Activated effector memory CD4-positive, alpha-beta T cell treated with Interleukin-2 at 50 U/mL for 16 hours (primary cell): ENCODE measurements at places on chromosomes 12 and 14.

DNA sequence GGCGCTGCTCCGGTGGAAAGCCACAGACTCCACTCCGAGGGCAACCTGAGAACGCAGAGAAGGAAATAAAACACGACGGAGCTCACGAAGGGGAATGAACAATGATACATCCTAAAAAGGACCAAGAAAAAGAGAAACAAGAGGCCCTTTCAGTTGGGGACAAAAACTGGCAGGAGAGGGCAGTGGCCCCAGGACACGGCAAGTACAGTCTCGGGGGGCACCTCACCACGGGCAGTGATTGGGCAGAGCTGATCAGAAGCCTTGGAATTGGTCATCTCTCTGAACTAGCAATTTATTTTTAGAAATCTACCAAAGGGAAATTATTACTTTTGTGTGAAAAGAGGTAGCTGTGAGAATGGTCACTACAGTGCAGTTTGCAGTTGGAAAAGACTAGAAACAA is 27.9 kb downstream of the CCDC92 start:
- DNase-seq: no peak

- DNase-seq: no peak
Measured at GRCh38 chr14:49986343-49987014, 93.6 kb downstream of the ARF6 start.

- no peak for DNase-seq
Measured at GRCh38 chr14:75185251-75186040, 9.0 kb upstream of the TMED10 start.

DNA sequence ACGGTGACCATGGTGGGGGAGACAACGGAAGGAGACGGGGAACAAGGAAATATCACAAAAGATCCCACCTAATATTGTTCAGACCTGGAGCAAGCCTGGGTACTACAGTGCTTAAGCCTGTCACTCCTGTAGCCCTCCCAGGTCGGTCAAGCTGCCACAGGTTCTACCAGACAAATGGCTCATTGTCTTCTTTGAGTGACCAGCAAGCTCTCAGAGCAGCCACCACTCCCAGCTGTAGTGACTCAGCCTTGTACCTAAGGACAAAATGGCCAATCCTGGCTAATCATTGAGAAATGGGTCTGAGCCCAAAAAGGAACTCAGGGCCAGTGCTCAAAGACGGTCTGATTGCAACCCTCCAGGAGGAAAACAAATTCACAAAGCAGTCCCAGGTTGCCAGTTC is 238.4 kb upstream of the NOS1 start:
- no peak for DNase-seq

GRCh38 chr14:69716478-69717187 is 50.3 kb upstream of the SRSF5 start:
- DNase-seq: peak; percentile 25

- no peak for DNase-seq
Measured at GRCh38 chr12:119384340-119384739, 49.8 kb downstream of the CCDC60 start.

DNA sequence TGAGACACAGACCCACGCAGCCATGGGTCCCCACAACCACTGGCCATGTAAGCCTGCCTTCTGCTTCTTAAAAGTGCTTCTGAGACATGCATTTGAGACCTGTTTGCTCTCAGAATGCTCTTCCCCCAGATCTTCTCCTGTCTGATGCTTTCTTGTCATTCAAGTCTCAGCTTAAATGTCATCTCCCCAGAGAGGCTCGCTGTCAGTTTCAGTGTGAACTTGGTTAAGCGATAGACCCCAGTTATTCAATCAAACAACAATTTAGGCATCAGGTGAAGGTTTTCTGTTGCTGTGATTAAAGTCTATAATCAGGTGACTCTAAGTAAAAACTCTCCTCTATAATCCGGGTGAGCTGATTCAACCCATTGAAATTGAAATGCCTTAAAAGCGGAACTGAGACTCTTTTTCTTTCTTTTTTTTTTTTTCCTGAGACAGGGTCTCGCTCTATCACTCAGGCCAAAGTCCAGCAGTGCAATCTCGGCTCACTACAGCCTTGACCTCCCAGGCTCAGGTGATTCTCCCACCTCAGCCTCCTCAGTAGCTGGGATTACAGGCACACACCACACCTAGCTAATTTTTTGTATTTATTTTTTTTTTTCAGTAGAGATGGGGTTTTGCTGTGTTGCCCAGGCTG is 123.4 kb downstream of the KSR2 start:
- no peak for DNase-seq

- DNase-seq: no peak
Measured at GRCh38 chr14:34020014-34020413, 69.1 kb upstream of the EGLN3 start.
